ENCODE measurements at places on chromosomes 5 and 9. TPM values are rescaled to one million over a fixed set of nuclear protein-coding genes. Genes with fewer than 3 reads are reported as not detected.

Gene CDH12
- not detected for total RNA-seq

DNA sequence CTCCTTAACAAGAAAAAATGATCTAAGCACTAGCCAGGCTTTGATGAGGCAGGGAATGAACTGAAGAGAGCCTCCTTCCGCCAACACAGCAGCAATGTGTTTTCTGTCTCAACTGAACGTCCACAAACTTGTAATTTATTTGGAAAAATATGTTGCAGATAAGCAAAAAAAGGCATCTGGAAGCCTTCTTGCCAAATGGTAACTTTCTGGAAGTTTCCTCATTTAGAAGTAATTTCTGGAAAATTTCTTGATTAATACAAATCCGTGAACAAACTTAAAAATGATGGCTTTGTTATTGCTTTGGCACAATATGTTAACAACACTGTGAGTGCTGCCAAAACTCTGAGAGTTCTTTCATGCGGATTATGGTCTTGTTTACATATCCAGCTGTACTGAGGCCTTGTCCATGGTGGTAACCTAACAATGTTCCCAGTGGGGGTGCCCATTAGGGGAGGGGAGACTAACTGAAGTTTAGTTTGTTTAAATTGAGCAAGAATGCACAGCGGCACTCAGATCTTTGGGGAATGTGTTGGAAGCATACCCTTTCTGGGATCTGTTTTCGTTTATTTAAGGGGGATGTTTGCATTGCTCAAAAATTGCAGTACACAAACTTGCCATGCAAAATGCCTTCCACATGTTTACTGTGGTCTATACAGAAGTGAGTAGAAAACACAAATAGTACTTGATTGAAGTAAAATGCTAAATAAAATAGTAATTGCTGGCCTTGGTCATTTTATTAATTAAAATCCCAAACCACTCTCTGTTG, 334.7 kb downstream of the NR2F1-AS1 start:
- no peaks in the 10 kb centered on the region for H3K4me1 ChIP-seq
- no peaks in the 10 kb centered on the region for H3K36me3 ChIP-seq
- DNase-seq: no peak
- no peak overlapping the region for H3K27ac ChIP-seq
- no peaks in the 10 kb centered on the region for H3K27me3 ChIP-seq

Gene PDE6A
- total RNA-seq: not detected

Gene ESM1
- 0.38 TPM for total RNA-seq

Gene COL5A1
- total RNA-seq: 0.09 TPM

DNA sequence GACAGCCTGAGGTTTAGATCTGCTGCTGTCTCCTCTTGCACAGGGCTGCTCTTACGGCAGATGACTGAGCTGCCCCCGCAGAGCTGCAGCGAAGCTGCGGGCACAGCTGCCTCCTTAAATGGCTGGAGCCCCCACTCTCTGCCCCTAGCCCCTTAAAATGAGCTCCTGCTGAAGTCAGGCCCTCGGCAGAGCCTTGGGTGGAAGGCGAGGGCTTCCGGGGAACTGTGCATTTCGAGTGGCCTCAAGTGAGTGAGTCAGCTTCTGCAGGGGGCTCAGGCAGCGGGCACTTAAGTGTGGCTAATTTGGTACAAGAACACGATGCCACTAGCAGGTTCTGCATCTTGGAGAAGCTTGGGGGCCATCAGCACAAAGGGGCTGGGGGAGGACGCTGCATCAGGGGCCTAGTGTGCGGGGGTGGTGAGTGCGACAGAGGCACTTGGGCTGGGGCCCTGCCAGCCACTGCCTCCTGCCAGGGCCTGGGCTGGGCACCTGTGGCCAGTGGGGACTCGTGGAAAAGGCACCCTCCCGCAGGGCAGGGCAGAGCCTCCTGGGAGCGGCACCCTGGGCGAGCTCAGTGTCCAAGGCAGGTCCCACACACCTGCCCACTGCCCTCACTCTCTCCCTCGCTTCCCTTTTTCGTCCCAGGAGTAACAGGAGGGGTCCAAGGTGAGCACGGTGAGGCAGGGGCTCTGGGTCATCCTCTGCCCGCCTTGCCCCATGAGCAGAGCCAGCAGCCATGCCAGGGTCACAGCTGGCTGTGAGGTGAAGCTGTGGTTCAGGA, 28.8 kb upstream of the RNU6ATAC start:
- peaks cover 6% of the 10 kb centered on the region for H3K27me3 ChIP-seq
- H3K27ac ChIP-seq: no peak overlapping the region
- H3K4me3 ChIP-seq: no peak overlapping the region
- no peak for DNase-seq
- H3K36me3 ChIP-seq: no peaks in the 10 kb centered on the region

GRCh38 chr9:126952205-126952977, 37.8 kb downstream of the RALGPS1 start:
- DNase-seq: no peak
- no peaks in the 10 kb centered on the region for H3K36me3 ChIP-seq
- no peak overlapping the region for H3K27ac ChIP-seq
- no peak overlapping the region for H3K4me3 ChIP-seq
- H3K27me3 ChIP-seq: no peaks in the 10 kb centered on the region
- no peaks in the 10 kb centered on the region for H3K4me1 ChIP-seq

Gene OR1Q1
- 0.40 TPM for total RNA-seq

- no peaks in the 10 kb centered on the region for H3K27me3 ChIP-seq
- peaks cover 24% of the 10 kb centered on the region for H3K4me1 ChIP-seq
- H3K27ac ChIP-seq: no peak overlapping the region
- H3K36me3 ChIP-seq: no peaks in the 10 kb centered on the region
- DNase-seq: no peak
Observed at GRCh38 chr5:81021486-81021885, 61.3 kb downstream of the RASGRF2 start.

Gene LRRTM2
- not detected for total RNA-seq

- DNase-seq: no peak
- no peak overlapping the region for H3K27ac ChIP-seq
- no peaks in the 10 kb centered on the region for H3K27me3 ChIP-seq
- no peak overlapping the region for H3K4me3 ChIP-seq
Observed at GRCh38 chr9:14027116-14027800, 286.7 kb downstream of the NFIB start.

DNA sequence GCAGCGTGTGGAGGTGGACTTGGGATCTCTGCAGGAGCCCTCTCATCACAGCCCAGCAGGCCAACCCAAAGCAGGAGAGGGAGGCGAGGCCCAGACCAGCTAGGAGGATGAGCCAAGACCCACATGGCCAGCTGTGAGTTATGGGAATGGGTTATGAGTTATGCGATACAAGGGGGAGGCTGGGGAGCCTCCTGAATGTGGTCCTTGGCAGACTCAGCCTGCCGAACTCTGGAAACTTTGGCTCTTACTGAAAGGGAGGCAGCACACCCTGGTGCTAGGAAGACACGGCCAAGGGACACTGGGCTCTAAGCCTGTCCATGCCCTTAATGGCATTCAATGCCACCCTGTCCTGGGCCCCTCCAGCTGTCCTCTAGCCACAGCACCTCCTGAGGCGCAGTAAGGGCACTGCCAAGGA, 7.7 kb upstream of the VAV2 start:
- no peak overlapping the region for H3K27ac ChIP-seq
- H3K36me3 ChIP-seq: no peaks in the 10 kb centered on the region
- H3K4me1 ChIP-seq: no peaks in the 10 kb centered on the region

- no peaks in the 10 kb centered on the region for H3K4me1 ChIP-seq
- no peaks in the 10 kb centered on the region for H3K36me3 ChIP-seq
- H3K4me3 ChIP-seq: no peak overlapping the region
- no peaks in the 10 kb centered on the region for H3K27me3 ChIP-seq
- no peak overlapping the region for H3K27ac ChIP-seq
Observed at GRCh38 chr9:8705861-8706260, 906.3 kb upstream of the DMAC1 start.

GRCh38 chr5:6476313-6476661, 27.6 kb downstream of the UBE2QL1 start:
- no peak overlapping the region for H3K4me3 ChIP-seq
- H3K36me3 ChIP-seq: no peaks in the 10 kb centered on the region
- H3K27me3 ChIP-seq: peaks cover 11% of the 10 kb centered on the region
- no peak overlapping the region for H3K27ac ChIP-seq
- H3K4me1 ChIP-seq: no peaks in the 10 kb centered on the region
- DNase-seq: no peak

DNA sequence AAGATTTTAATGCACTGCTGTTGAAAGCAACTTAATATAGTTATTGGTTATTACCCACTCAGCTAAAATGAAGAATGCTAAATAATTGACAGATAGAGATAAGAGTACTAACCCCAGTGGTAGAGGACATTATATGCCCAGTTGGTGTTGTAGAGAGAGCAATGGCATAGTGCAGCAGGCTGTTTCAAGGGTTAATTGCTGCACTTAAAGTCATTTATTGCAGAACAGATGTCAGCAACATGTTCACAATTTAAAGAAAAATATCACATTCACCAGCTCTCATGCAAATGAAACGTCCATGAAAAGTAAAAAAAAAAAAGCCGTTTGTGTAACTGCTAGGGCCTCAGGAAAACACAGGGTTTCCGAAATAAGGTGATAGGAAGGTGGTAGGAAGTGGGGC, 254.6 kb downstream of the MTRR start:
- DNase-seq: no peak
- no peaks in the 10 kb centered on the region for H3K36me3 ChIP-seq
- H3K27ac ChIP-seq: no peak overlapping the region

DNA sequence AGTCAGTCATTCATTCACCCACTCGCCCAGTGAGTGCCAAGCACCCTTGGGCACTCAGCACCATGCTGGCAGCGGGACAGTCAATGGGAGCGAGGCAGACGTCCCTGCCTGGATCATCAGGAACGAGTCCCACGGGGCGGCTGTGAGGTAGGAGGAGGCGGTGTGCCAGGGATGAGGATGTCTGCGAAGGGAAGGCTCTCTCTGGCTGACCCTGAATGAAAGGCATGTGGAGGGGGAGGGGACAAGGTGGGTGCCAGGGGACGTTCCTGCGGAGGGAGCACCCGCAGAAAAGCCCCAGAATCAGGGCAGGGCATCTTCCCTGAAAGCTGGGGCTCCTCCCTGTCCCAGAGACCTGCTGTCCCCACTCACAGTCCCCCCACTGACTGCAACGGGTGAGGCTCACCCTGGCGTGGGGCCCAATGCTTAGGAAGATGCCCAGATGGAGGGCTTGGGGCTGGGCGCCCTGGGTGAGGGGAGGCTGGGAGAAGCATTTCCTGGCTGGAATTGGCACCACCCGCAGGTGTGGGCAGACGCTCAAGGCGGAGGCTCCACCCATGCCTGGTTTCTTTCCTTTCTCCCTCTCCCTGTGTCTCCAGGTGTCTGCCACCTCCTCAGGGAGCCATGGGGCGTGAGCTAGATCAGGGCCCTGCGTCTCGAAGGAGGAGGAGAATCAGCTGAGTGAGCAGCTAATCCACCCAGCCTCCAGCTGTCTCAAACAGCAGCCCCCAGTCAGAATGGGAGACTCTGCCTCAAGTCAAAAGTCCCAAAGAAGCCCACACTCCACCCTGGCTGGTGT, 179.0 kb upstream of the PPP1R26 start:
- H3K27ac ChIP-seq: no peak overlapping the region
- H3K27me3 ChIP-seq: no peaks in the 10 kb centered on the region
- no peaks in the 10 kb centered on the region for H3K4me1 ChIP-seq
- no peak overlapping the region for H3K4me3 ChIP-seq

- DNase-seq: no peak
- H3K36me3 ChIP-seq: peaks cover 3% of the 10 kb centered on the region
- H3K4me3 ChIP-seq: no peak overlapping the region
- peaks cover 18% of the 10 kb centered on the region for H3K4me1 ChIP-seq
Observed at GRCh38 chr9:14311171-14311949, 2.6 kb downstream of the NFIB start.

Gene SAP30L
- total RNA-seq: 40.3 TPM

Gene RNF208
- total RNA-seq: 2.9 TPM

GRCh38 chr9:130026583-130027340, 16.2 kb downstream of the FNBP1 start:
- DNase-seq: no peak
- H3K36me3 ChIP-seq: peaks cover 31% of the 10 kb centered on the region
- no peaks in the 10 kb centered on the region for H3K27me3 ChIP-seq

Gene HRCT1
- not detected for total RNA-seq

DNA sequence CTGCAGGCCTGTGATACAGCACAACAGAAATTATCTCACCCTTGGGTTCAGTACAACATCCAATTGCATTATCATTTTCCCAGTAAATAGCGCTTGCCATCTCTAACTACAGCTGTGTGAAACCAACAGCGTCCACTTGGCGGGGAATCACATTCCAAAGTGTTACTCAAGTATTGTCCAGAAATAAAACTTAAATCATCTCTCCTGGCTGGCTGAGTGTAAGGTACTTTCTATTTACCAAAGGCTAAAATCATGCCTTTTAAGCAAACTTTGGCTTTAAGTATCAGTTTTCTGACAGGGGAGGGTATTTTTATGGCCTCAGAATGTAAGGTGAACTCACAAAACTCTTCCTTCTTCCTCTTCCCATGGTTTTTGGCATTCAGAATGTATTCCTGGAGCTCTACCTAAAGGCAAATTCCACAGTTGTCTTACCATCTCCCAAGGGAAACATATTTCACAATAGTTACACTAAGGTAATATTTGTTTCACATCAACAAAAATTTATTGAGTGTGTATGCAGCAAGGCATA, 205.6 kb upstream of the MPDZ start:
- H3K27me3 ChIP-seq: no peaks in the 10 kb centered on the region
- H3K4me3 ChIP-seq: no peak overlapping the region
- H3K36me3 ChIP-seq: no peaks in the 10 kb centered on the region
- H3K4me1 ChIP-seq: no peaks in the 10 kb centered on the region
- H3K27ac ChIP-seq: no peak overlapping the region

Data from activated CD8-positive, alpha-beta memory T cell treated with anti-CD3 and anti-CD28 coated beads, Interleukin-2, amount 10 ng/mL, durations not matched to agents 7 days and 5 days (primary cell).